Thyroid gland (tissue), 4 donors: ENCODE measurements at places on chromosomes 5 and 9. TPM values are rescaled to one million over a fixed set of nuclear protein-coding genes. Genes with fewer than 3 reads are reported as not detected.

DNA sequence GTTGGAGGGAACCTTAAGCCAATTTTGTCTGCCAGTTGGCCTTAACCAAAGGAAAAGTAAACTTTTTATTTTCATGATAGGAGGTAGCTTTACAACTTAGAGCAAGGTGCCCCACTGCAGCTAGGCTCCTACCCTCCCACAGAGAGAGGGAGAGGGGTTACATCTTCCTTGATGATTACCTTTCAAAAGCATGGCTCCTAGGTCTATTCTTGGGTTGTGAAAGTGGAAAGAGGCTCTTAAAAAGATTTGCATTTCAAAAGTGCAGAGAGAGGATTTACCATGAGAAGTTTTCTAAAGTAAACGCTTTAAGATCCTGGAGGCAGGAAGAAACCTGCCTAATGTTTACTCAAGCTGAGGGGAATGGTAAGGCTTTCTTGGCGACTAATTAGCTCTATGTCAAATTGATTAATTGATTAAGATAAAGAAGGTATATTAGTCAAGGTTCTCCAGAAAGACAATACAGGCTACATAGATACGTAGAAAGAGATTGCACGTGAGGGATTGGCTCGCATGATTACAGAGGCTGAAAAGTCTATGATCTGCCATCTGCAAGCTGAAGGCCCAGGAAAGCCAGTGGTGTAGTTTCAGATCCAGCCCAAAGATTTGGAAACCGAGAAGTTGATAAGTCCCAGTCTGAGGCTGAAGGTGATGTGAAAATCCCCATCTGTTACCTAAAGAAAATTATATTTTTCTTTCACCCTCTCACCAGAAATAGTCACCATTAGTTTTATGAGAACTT, 333.8 kb upstream of the CTNND2 start:
- DNase-seq = no peak

The UGT3A1 gene
- not detected for total RNA-seq

DNA sequence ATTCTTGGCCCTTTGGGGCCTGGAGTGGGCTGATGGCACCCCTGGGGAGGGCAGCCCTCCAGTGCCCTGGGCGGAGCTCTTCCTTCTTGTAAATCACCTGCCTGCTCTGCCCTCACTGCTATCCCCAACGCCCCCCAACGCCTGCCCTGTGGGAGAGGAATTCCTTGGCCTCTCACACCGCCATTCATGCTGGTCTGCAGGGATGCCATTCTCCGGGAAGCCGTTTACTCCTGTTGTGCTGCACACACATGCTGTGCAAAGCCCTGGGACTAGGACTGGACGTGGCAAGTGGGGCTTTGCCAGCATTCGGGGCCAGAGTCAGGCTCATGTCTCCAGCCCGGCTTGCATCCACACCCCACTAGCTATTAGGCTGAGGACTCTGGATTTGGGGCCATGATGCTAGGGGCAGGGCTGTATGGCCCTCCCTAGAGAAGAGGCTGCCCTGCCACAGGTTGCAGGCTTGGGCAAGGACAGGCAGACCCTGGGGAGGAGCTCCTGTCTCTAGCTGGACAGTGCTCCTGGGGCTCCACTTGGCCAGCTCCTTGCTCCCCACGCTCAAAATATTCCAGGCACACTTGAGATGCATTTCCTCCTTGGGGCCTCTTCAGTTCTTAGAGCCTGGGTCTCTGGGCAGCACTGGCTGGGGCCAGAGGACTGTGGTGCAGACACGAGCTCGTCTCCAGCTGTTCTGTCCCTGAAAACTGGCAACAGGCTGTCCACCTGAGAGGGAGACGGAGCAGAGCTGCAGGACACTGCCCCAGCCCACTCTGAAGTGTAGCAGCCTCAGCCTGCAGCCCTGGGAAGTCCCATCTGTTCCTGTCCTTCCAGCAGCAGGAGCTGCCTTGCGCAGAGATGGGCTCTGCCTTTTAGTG, 226.9 kb downstream of the CACNA1B start:
- DNase-seq = no peak

DNA sequence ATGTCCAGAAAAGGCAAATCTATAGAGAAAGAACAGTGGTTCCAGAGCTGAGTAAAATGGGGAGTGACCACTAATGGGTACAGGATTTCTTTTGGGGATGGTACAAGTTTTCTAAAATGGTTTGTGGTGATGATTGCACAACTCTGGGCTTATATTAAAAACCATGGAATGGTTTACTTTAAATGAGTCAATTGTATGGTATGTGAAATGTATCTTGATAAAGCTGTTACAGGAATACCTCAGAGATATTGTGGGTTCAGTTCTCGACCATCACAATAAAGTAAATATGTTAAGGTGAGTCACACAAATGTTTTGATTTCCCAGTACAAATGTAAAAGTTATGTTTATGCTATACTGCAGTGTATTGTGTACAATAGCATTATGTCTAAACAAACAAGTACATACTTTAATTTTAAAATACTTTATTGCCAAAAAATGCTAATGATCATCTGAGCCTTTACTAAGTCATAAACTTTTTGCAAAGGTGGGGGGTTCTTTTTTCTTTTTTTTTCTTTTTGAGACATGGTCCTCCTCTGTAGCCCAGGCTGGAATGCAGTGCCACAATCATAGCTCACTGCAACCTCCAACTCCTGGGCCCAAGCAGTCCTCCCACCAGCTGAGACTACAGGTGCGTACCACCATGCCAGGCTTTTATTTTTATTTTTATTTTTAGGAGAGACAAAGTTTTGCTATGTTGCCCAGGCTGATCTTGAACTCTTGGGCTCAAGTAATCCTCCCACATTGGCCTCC, 65.9 kb downstream of the SHOC1 start:
- DNase-seq = no peak

The FGF10 gene
- total RNA-seq = 30.8 TPM

The CDH9 gene
- total RNA-seq = not detected

GRCh38 chr5:169099801-169100734, 200.9 kb downstream of the SLIT3 start:
- peak; percentile 77 for DNase-seq

GRCh38 chr9:36865731-36866635, 168.1 kb downstream of the PAX5 start:
- DNase-seq = no peak

DNA sequence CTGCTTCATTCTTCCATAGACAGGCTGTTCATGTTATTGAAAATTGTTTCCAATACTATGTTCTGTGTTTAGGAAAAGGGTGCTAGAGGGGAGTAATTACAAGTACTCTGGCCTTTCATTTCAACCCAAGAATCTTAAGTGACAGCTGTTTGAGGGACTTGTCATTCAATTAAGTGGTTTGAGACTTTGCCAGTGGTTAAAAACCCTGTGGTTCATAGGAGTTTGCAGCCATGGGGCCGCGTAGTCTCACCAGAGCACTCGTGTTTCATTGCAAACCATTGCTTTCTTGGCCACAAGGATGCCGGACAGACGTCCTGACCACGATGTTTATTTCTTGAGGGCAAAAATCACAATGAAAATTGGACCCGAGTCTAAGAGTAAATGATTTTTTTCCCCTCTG, 248.8 kb downstream of the NNT start:
- DNase-seq = no peak

The OLFM1 gene
- total RNA-seq = 16.0 TPM

The PCDHB2 gene
- 3.2 TPM for total RNA-seq

DNA sequence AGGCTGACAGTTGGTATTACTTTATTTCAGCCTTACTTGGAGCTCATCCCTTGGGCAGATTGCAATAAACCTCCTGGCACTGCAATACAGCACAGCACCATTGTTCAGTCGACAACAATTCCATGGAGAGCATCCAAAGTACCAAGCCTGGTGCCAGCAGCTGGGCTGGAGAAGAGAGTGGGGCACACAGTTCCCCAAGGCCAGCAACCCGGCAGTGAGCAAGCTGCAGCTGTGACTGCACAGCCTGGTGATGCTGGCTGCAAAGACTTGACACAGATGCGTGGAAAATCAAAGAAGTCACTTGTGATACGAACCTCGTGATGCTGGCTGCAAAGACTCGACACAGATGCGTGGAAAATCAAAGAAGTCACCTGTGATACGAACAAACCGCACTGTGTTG, 125.4 kb downstream of the ATPSCKMT start:
- DNase-seq = no peak
